ENCODE measurements at places on chromosomes 7 and 10.

DNA sequence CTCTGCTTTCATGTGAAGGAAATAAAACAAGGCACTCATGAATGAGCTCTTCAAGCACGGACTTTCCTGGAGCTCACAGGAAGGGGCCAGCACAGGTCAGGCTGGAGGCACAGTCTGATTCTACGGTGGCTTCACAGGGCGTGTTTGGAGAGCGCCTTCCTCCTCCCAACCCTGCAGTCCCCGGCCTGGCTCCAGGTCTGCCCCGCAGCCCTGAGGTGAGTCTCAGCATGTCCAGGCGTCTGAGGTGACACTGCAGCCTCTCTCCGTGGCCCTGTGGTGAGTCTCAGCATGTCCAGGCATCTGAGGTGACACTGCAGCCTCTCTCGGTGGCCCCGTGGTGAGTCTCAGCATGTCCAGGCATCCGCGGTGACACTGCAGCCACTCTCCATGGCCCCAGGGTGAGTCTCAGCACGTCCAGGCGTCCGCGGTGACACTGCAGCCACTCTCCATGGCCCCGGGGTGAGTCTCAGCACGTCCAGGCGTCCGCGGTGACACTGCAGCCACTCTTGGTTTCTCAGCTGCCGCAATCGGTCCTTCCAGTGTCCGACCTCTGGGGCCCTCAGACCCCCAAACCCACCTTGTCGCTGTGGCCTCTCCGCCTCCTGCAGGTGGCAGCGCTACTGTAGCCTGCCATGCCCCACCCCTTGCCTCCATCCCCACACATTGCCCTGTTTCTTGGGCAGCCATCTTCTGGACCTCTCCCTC, 381.7 kb downstream of the DNAJB6 start:
- H3K27ac ChIP-seq: no peak overlapping the region
- no peak overlapping the region for H3K4me3 ChIP-seq
- no peak for DNase-seq
- no peaks in the 10 kb centered on the region for H3K27me3 ChIP-seq
- H3K4me1 ChIP-seq: no peaks in the 10 kb centered on the region
- H3K36me3 ChIP-seq: no peaks in the 10 kb centered on the region

DNA sequence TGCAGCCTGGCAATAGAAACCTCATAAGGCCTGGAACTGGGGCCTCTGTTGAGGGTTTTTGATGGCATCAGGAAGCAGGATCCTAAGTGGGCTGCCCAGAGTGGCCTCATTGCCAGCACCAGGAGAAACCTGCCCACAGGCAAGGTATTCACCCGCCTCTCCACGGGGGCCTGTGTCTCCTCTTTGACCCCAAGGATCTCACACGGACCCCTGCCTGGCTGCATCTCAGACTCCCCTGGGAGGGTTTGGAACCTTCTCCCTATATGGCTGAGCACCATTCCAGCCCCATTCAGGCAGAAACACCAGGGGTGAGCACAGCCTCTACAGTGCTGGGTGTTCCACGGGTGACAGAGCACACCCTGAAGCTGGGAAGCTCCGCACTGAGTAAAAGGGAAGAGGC, 14.6 kb upstream of the C10orf71 start:
- no peaks in the 10 kb centered on the region for H3K36me3 ChIP-seq
- H3K4me3 ChIP-seq: no peak overlapping the region
- H3K27me3 ChIP-seq: no peaks in the 10 kb centered on the region

GRCh38 chr7:84104826-84105225, 89.8 kb downstream of the SEMA3A start:
- no peak for DNase-seq
- H3K4me3 ChIP-seq: no peak overlapping the region
- H3K27me3 ChIP-seq: no peaks in the 10 kb centered on the region
- no peak overlapping the region for H3K27ac ChIP-seq

- H3K27me3 ChIP-seq: no peaks in the 10 kb centered on the region
- no peaks in the 10 kb centered on the region for H3K36me3 ChIP-seq
- H3K4me1 ChIP-seq: no peaks in the 10 kb centered on the region
Measured at GRCh38 chr10:90227786-90228185, 526.4 kb downstream of the KIF20B start.

- no peaks in the 10 kb centered on the region for H3K27me3 ChIP-seq
- H3K4me1 ChIP-seq: no peaks in the 10 kb centered on the region
Measured at GRCh38 chr7:57819491-57819981, 369.6 kb downstream of the ZNF716 start.

GRCh38 chr7:37666026-37666799, 17.4 kb upstream of the GPR141 start:
- H3K4me3 ChIP-seq: no peak overlapping the region
- no peaks in the 10 kb centered on the region for H3K36me3 ChIP-seq
- H3K27me3 ChIP-seq: no peaks in the 10 kb centered on the region
- H3K27ac ChIP-seq: no peak overlapping the region

DNA sequence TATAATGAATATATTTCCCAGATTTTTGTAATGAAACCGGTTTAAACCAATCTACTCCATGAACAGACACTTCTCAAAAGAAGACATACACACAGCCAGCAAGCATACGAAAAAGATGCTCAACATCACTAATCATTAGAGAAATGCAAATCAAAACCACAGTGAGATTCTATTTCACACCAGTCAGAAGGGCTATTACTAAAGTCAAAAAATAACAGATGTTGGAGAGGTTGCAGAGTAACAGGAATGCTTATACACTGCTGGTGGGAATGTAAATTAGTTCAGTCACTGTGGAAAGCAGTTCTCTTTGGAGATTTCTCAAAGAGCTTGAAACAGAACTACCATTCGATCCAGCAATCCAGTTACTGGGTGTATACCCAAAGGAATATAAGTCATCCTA, 240.7 kb downstream of the TSPAN12 start:
- H3K27me3 ChIP-seq: no peaks in the 10 kb centered on the region
- no peak overlapping the region for H3K4me3 ChIP-seq
- H3K36me3 ChIP-seq: no peaks in the 10 kb centered on the region

DNA sequence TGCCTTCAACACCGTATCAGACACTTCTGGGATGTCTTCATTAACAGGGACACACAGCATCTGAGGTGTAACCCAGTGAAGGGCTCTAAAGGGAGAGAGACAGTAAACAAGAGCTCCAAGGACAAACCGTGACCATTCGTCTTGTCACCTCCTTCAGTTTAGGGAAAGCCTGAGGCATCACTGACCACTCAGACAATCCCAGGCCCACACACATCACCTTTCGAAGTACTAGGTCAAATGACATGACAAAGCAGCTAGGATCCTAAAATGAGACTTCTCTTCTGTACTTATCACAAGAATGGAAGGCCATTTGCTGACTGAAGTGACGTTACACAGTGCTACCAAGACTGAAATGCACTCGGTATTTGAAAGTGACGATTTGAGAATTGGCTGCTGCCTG, 200.7 kb upstream of the KCTD7 start:
- H3K4me3 ChIP-seq: no peak overlapping the region
- no peaks in the 10 kb centered on the region for H3K4me1 ChIP-seq
- H3K27ac ChIP-seq: no peak overlapping the region
- H3K27me3 ChIP-seq: no peaks in the 10 kb centered on the region
- DNase-seq: no peak

DNA sequence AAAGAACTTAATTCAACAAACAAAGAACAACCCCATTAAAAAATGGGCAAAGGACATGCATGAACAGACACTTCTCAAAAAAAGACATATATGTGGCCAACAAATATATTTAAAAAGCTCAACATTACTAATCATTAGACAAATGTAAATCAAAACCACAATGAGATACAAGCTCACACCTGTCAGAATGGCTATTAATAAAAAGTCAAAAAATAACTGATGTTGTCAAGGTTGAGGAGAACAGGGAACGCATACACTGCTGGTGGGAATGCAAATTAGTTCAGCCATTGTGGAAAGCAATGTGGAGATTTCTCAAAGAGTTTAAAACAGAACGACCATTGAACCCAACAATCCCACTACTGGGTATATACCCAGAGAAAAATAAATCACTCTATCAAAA, 19.1 kb downstream of the ZFAND4 start:
- peaks cover 3% of the 10 kb centered on the region for H3K4me1 ChIP-seq
- no peak overlapping the region for H3K4me3 ChIP-seq
- H3K27me3 ChIP-seq: no peaks in the 10 kb centered on the region
- no peak for DNase-seq

GRCh38 chr7:34844406-34844805, 186.4 kb downstream of the NPSR1 start:
- no peak for DNase-seq
- no peaks in the 10 kb centered on the region for H3K4me1 ChIP-seq
- H3K27me3 ChIP-seq: peaks cover 3% of the 10 kb centered on the region
- no peak overlapping the region for H3K27ac ChIP-seq
- H3K4me3 ChIP-seq: no peak overlapping the region

DNA sequence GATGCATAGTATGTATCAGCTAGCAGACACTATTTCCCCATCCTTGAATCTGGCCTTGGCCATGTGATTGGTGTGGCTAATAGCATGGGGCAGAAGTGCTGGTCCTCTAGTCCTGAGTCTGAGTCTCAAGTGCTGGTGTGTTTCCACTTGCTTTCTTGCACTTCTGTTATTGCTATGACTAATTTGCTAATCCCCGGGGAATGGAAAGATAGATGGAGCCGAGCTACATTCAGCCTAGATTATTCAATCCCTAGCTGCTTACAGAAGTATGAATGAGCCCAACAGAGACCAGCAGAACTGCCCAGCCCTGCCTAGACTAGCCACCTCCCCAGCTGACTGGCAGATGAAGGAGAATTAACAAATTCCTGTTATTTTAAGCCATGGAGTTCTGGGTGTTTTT, 53.2 kb upstream of the SYPL1 start:
- no peak for DNase-seq
- no peaks in the 10 kb centered on the region for H3K36me3 ChIP-seq
- no peaks in the 10 kb centered on the region for H3K4me1 ChIP-seq
- H3K27me3 ChIP-seq: no peaks in the 10 kb centered on the region

Measured in CD4-positive, alpha-beta T cell (primary cell).